Activated T-helper 17 cell treated with anti-CD3 and anti-CD28 coated beads, Interleukin-2, amount 50 U/mL, for 72 hours (primary cell): ENCODE measurements at places on chromosomes 7 and 10.

DNA sequence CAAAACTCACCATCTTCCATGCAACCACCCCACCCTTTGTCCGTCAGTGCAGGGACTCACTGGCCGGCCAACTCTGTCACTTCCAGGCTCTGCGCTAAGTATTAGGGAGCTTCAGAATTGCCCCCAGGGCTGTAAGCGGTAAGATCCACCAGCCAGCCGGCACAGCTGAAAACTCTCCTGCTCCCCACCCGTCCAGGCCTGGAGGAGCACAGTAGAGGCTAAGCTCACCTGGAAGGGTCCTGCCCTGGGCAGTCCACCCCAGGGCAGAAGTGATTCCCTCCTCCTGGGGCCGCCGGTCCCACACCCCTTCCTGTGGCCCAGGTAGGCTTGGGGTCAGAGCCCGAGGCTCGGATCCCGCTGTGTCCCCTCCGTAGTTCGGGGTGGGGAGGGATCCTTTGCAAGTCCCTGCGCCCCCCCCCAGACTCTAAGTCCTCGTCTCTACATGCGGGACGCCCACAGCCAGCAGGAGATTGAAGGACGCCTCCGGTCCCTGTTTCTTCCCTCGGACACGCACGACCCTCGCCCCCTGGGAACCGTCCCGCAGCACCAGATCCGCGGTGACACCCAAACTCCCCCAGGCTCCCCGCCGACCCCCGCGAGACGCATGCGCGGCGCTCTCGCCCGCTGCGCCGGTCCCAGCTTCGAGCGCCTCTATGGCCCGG, 138.9 kb downstream of the ARHGAP22 start:
- H3K27ac ChIP-seq, result no peak overlapping the region
- H3K27me3 ChIP-seq, result no peaks in the 10 kb centered on the region
- H3K4me3 ChIP-seq, result no peak overlapping the region
- H3K4me1 ChIP-seq, result no peaks in the 10 kb centered on the region

- peaks cover 37% of the 10 kb centered on the region for H3K4me1 ChIP-seq
- no peak for ATAC-seq
- no peaks in the 10 kb centered on the region for H3K27me3 ChIP-seq
- peaks cover 6% of the 10 kb centered on the region for H3K36me3 ChIP-seq
Observed at GRCh38 chr7:139656387-139656786, 121.4 kb downstream of the HIPK2 start.

DNA sequence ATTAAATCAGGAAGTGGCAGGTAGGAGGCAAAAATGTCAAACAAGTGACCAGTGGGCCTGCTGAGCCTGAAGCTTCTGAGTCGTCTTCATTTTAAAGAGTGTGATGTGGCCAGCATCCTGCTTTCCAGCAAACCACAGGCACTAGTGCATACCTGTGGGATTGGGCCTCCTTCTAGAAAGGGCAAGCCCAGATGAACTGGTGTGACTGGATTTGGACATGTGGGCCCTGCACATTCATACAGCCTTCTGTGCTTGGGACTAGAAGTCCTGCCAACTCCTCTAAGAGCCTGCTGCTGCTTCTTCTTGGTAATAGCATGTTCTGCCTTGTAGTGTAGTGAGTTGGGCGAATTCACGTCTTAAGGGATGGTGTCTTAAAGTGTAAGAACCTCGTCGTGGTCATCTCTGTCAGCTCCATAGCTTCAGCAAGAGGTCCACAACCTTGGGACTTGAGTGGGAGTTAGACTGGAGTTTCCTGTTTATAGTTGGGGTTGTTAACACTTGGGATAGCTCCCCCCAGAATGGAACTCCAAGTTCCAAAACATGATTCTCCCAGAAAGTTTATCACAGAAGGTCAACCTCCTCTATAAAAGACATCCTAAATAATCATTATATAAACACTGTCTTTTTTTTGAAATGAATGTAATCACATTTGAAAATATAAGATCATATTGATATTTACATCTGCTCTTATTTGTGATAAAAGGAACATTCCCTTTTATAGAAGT, 11.2 kb downstream of the BMPER start:
- no peak overlapping the region for H3K4me3 ChIP-seq
- H3K4me1 ChIP-seq, result no peaks in the 10 kb centered on the region
- H3K36me3 ChIP-seq, result no peaks in the 10 kb centered on the region

- H3K27ac ChIP-seq, result no peak overlapping the region
- ATAC-seq, result no peak
- H3K27me3 ChIP-seq, result no peaks in the 10 kb centered on the region
- no peaks in the 10 kb centered on the region for H3K4me1 ChIP-seq
Observed at GRCh38 chr7:148437043-148437442, 153.5 kb upstream of the C7orf33 start.

GRCh38 chr10:79246209-79246581, 101.1 kb upstream of the PPIF start:
- H3K27me3 ChIP-seq, result no peaks in the 10 kb centered on the region
- H3K36me3 ChIP-seq, result peaks cover 39% of the 10 kb centered on the region
- peak overlapping the region; percentile 94 for H3K4me3 ChIP-seq
- no peak overlapping the region for H3K27ac ChIP-seq
- ATAC-seq, result no peak

DNA sequence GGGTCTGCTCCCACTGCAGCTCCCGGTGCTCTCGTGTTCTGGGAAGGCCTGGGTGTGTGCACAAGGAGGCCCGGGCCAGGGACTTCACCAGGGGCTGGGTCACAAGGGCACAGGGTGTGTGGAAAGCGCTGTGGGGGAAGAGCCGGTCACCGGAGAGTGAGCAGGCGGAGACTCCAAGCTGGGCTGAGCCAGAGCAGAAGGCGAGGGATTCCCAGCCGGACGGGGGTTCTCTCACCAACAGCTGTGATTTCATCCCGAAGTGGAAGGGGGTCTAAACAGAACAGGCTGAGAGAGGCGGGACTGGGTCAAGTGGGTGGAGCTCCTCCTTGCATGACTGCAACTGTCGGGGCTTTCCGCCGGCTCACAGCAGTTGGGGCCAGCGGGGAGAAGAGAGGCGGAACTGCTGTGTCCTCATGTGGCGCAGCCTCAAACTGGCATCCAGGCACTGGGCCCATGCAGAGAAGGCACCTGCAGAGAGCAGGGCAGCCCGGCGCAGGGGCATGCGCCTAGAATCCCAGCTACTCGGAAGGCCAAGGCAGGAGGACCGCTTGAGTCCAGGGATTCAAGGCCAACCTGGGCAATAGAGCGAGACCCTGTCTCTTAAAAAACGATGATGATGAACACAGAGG, 7.6 kb upstream of the ORAI2 start:
- H3K4me3 ChIP-seq, result peak overlapping the region; percentile 95
- ATAC-seq, result peak; percentile 85

DNA sequence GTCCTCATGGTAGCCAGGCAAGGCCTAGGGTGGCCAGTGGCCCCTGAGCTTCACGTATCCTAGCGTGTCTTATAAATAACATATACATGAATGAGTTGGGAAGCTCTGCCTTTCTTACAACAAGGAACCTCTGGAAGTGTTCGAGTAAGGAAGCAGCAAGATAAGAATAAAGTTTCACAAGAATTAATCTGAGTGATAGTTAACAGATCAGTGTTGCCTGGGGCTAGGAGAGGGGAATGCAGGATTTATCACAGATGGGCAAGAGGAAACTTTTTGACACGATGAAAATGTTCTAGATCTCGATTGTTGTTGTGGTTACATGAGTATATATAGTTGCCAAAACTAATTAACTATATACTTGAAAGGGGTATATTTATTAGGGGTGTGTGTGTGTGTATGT, 74.2 kb downstream of the TSPAN12 start:
- no peak overlapping the region for H3K4me3 ChIP-seq
- no peak for ATAC-seq
- H3K36me3 ChIP-seq, result no peaks in the 10 kb centered on the region
- H3K4me1 ChIP-seq, result no peaks in the 10 kb centered on the region
- H3K27me3 ChIP-seq, result no peaks in the 10 kb centered on the region
